ENCODE measurements at places on chromosomes 7 and 10.
A peak's percentile ranks its signal among the peaks of the same experiment; 100 is the strongest.

GRCh38 chr7:156074084-156074483 is 261.8 kb upstream of the SHH start:
- DNase-seq = no peak

- DNase-seq = no peak
Observed at GRCh38 chr10:62620491-62620890, 184.0 kb upstream of the ADO start.

DNA sequence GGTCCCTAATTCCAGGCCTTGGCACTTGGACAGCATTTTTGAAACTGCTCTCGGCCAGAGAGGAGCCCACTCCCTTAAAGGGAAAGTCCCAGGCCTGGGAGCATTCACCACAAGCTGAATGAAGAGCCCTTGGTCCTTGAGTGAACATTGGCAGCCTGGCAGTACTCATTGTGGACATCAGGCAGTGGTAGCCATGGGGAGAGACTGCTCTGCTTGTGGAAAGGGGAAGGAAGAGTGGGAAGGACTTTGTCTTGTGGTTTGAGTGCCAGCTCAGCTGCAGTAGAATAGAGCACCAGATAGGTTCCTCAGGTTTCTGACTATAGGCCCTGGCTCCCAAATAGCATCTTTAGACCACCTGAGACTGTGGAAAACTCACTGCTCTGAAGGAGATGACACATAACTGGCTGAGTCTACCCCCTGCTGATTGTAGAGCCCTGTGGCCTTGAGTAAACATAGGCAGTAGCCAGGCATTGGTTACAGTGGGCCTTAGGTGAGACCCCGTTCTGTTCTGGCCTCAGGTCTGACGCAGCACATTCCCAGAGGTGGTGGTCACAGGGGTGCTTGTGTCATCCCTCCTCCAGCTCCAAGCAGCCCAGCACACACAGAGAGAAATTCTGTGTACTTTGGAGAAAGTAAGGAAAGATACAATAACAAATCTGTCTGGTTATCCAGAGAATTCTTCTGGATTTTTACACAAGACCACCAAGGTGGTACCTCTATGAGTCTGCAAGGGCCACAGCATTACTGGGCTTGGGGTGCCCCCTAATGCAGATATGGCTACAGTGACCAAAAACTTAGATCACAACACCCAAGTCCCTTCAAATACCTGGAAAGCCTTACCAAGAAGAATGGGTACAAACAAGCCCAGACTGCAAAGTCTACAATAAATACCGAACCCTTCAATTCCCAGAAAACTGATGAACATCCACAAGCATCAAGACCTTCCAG is 153.8 kb downstream of the GNAI1 start:
- no peak for DNase-seq

- DNase-seq = no peak
Observed at GRCh38 chr10:65891073-65891981, 1034.5 kb upstream of the LRRTM3 start.

DNA sequence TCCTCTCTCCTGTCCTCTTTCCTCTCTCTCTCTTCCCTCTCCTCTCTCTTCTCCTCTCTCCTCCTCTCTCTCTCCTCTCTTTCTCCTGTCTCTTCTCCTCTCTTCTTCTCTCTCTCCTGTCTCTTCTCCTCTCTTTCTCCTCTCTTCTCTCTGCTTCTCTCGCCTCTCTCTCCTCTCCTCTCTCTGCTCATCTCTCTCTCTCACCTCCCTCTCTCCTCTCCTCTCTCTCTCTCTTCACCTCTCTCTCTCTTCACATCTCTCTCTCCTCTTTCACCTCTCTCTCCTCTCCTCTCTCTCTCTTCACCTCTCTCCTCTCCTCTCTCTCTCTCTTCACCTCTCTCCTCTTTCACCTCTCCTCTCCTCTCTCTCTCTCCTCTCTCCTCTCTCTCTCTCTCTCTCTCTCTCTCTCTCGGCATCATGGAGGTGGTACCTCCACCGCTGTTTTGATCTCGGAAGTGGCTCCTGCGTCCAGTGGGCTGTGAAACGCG is 30.1 kb downstream of the CFAP46 start:
- DNase-seq = no peak

DNA sequence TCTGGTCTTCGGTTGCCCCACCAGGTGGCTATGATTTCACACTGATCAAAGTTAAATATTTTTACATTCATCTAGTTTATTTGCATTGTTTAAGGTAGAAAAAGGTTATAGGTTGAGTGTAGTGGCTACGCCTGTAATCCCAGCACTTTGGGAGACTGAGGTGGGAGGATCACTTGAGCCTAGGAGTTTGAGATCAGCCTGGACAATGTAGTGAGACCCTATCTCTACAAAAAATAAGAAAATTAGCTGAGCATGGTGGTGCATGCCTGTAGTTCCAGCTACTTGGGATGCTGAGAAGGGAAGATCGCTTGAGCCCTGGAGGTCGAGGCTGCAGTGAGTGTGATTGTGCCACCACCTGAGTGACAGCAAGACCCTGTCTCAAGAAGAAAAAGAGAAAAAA is 3.8 kb downstream of the CCM2 start:
- DNase-seq = no peak

DNA sequence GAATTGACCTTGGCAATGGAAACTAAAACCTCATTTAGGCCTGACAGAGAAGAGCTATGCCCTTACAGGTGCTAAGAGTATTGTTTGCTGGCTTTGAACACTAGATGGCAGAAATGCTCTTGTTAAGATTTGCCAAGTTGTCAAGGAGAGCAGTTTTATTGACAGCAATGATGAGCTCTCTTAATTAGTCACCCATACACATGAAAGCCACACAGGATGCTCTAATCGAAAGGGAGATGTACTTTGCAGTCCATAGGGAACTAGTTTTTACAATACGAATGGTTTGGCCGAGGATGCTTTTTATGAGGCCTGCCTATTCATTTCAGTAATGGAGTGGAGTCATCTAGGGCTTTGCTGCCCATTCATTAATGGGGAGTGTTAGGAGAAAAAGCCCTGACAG is 45.4 kb upstream of the MBL2 start:
- peak; percentile 67 for DNase-seq

GRCh38 chr10:98582363-98582762 is 135.6 kb upstream of the HPS1 start:
- DNase-seq = no peak

DNA sequence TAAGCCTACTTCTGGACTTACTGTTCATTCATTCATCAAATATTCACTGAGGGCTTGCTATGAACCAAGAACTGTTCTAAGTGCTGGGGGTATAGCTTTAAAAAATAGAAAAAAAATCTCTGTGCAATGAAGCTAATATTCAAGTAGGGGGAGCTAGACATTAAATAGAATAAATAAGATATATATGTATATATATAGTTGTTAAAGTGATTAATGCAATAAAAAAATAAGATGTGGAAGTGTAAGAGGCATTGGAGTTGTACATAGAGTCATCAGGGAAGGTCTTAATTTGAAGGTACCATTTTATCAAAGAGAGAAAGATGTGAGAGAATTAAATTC is 181.2 kb upstream of the AGR3 start:
- no peak for DNase-seq

- DNase-seq = no peak
Observed at GRCh38 chr10:132311338-132311939, 3.7 kb upstream of the STK32C start.

GRCh38 chr7:8112685-8113084 is 144.1 kb downstream of the GLCCI1 start:
- no peak for DNase-seq

DNA sequence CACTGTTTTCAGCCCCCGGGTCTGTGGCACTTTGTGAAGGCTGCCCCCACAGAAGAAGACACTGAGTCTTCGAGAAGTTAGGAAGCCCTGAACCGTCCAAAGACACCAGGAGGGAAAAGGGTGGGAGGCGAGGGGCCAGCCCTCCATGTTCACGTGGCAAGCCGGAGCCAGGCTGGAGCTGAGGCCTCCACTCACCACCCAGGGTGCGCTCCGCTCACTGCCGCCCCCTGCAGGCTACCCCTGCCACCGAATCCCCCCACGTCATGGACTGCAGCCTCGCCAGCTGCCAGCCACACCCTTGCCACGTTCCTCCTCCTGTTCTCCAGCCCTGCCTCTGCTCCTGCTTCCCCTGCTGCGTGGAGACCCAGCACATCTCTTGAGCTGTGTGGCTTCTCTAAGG is 59.0 kb upstream of the EN2 start:
- DNase-seq = no peak

GRCh38 chr7:29375641-29376562 is 181.3 kb downstream of the CHN2 start:
- DNase-seq = peak; percentile 33

GRCh38 chr7:21450941-21451340 is 23.1 kb downstream of the SP4 start:
- peak; percentile 49 for DNase-seq

DNA sequence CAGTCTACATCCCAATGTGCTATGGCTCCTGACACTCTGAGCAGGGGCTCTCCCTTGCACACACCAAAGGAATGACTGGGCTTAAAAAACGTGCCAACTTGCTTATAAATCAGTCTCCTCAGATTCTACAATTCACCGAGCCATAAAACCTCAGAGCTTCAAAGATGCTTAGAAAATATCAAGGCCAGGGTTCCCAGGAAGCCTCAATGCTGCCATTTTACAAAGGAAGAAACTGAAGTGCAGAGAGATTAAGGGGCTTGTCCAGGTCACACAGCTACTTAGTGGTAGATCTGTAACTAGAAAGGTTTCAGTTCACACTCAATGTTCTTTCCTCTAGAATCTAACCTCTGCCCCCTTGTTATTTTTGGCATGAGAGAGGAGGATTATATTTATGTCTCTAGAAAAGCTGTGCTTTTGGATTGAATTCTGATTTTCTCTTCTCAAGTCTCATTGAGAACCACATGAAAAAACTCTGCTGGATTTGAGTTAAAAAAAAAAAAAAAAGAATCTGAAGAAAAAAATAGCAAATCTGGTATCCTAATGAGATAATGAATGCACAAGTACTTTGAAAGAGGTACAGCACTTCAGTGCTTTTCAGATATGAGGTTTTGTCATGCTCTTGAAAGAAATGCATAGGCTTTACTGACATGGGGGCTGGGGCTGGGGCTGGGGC is 22.3 kb upstream of the TSPAN33 start:
- DNase-seq = no peak

DNA sequence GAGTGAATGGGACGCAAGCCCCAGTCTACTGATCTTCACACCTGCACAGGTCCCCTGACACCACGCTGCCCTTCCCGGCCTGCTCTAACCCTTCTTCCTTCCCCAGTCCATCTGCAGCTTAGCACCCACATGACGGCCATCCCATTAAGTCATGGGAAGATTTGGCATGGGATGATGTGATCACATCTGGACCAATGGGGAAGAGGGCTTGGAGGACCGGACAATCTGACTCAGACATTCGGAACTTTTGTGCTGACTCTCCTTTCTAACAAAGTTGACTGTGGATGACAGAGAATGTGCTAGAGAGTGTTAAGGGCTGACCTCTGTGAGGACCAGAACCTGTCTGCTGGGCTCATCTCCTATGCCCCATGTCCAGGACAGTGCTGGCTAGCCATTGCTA is 15.6 kb downstream of the CXCL12 start:
- no peak for DNase-seq

- peak; percentile 13 for DNase-seq
Observed at GRCh38 chr10:26621889-26622711, 75.4 kb upstream of the PDSS1 start.

DNA sequence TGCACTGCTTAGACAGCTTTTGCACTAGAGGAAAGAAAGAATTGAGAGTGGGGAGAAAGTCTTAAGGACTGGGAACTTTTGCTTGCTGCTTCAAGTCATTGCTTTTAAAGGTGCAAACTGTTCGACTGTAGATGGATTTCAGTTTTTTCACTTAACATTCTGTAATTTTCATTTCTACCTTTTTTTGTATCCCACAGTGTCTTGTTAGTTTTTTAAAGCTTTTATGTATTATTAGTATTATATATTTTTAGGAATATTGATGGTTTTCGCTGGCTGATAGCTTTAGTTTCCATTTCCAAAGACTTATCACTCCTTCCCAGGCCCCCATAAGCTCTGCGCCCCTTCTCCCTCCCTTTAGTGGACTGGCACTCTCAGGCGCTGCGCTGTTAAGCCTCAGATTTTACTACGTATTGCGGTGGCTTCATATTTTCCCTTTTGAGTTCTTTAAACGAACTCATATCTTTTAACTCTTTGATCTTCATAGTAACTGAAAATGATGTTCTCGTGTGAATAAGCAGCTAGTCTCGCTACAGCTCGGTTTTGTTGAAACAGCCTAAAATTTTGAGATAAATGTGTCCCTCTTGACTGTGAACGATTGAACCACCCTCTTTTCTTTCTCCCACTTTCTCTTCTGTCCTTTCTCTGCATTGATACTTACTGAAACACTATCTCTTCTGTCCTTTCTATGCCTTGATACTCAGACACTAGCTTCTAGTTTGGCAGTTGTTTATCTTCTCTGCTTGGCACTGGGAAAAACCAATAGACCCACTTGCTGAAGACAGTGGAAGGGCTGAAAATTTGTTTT is 2.5 kb upstream of the ETV1 start:
- no peak for DNase-seq

- peak; percentile 94 for DNase-seq
Observed at GRCh38 chr10:70494966-70495365, 16.4 kb downstream of the PALD1 start.

- DNase-seq = no peak
Observed at GRCh38 chr10:101828766-101829551, 10.7 kb upstream of the OGA start.

DNA sequence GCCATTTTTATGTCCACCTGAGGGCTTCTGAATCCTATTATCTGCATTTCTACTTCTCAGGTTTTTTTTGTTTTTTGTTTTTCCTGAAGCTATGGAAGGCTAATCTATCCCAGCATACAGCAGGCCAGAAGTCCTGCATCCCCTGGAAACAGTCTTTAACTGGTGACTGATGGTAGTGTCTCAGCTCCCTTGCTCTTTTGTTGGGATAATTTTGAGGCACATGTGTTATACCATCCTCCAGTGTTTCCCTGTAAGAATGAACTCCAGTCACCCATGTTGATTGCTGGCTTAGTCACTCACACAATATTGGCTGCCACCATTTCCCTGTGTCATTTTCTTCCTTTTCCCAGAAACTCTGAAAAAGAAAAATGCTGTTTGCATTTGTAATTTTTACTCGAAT is 1094.0 kb upstream of the LRRN3 start:
- no peak for DNase-seq

DNA sequence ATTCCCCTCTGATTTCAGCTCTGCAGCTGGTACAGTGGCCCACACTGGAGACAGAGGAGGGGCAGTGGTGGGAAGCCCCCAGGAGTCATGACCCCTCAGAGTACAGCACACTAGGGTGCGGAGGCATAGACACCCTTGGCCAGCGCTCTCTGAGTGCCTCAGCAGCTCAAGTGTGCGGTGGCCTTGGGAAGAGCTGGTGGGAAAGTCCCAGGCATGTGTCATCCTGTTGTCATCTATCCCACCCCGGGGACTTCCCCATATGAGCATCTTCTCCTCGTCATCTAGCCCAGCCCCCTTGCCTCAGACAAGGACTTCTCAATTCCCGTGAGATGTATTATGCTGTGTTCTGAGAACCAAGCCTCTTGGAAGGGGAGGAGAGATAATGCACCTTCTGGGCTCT is 15.6 kb upstream of the PPIF start:
- peak; percentile 83 for DNase-seq

GRCh38 chr10:92112462-92112861 is 178.4 kb downstream of the CPEB3 start:
- DNase-seq = no peak

All from trophoblast cell (in vitro differentiated cells and primary cell).